ENCODE measurements at places on chromosomes 16 and 17.

GRCh38 chr17:12256380-12256995 lies 235.8 kb downstream of the MAP2K4 start:
- no peak for DNase-seq

DNA sequence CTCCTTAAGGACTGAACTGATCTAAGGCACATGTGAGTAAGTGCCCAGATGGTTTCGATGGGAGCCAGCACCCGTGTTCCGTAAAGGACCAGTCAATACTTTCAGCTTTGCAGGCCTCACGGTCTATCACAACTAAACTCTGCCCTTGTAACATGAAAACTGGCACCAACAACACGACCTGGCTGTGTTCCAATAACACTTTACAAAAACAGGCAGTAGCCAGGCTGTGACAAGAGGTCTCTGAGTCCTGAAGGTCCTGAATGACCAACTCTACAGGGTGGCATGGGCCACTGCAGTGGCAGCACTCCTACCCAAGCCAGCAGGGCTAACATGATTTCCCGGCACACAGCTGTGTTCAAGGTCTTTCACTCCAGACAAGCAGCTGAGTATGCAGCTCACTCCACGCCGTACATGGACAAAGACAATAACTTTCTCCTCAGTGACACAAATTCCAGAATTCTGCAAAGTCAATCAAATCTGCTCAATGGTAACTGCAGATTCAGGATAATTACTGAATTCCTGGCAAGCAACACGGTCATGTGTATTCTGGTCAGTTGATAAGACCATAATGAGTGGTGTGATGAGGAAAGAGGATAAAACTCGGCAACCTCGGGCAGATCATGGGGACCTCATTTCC lies 15.3 kb downstream of the NPLOC4 start:
- no peak for DNase-seq

DNA sequence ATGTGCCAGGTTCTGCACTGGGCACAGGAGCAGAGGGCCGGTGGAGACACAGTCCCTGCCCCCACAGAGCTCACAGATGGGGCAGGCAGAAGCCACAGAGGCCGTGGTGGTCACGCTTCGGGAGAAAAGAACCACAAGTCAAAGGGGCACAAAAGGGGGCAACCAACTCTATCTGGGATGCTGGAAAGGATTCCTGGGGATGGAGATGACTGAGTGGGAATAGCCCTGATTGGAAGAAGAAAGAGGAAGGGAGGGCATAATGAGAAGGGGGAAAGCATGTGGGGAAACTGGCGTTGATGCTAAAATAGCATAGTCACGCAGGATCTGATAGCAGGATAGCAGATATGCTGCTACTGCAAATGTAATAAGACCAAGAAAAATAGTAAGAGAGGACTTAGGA lies 69.7 kb downstream of the VAT1L start:
- DNase-seq = no peak

DNA sequence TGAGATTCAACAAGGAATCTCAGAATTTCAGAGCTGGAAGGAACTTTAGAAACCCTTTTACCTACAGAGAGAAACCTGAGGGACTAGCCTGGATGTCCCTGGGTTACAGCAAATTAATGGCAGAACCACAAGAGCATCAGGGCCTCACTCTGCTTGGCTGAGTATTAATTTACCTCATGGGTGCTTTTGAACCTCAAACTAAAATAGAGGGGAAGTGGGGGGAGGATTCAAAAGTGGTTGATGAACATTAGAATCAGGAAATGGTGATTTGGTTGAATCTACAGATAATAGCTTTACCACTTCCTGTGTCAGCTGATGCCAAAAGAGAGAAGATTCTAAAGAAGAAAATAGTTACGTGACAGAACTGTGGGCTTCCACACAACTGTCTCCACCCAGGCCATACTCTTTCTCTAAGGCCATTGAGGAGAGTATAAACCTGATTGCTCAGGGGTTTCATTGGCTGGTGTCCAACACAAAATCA lies 11.3 kb upstream of the SKAP1 start:
- no peak for DNase-seq

DNA sequence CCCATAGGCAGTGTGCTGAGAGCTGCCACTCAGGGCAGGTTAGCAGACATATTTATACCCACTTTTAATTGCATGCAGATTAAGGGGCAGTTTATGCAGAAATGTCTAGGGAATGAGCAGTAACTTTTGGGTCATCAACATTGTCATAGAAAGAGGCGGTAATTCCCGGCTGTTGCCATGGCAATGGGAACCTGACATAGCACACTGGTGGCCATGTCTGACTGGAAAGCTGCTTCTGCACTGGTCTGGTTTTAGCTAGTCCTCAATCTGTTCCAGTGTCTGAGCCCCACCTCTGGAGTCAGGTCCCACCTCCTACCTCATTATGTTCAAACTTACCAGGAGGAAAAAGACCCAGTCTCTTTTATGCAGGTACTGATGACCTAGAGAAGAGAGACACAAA lies 31.5 kb upstream of the TNRC6C start:
- no peak for DNase-seq

DNA sequence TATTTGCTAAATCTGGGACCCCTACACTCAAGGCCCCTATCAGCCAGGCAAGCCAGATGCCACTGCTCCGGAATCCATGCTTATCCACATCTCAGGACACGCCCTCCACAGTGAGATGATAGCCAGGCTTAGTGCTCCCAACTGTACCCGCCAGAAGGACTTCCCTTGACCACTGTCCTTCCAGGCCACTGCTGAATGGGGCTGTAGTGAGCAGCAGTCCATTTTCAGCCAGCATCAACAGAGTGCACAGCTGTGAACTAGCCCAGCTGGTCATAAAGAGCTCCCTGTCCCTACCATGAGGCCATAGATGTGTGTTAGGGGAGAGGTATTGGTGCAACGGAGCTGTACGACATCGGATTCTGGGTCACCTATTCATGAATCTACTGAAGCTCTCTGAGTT lies 13.0 kb upstream of the MED9 start:
- no peak for DNase-seq

DNA sequence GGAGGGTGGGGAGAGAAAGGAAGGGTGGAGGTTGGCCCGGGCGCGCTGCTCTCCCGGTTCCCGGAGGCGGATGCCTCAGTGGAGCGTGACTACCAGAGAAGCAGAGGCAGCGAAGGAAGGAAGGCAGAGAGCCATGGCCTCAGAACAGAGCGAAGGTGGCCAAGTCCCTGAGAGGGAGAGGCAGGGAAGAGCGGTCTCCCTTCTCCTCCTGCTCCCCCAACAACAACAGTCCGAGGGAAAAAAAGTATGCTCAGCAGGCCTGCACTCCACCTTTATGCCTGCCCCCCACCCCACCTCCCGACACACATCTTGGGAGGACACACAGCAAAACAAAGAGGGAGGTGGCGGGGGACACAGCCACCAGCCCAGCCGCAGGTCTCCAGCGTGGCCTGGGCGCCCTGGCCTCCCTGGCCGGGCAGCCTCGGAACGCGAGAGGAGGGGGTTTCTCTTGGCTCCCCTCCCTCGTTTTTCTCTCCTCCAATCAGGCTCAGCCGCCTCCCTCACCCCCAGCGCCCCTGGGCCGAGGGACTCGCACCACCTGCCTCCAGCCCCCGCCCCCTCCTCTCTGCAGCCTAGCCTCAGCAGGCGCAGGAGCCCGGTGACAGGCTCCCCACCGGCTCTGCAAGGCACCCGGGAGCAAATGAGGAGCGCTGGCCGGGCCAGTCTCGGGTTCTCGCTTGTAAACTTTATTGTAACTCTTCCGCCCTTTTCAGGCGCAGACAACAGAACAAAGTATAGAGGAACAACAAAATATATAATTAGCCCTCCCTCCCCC lies 1.1 kb upstream of the HOXB7 start:
- no peak for DNase-seq

GRCh38 chr17:48014595-48015111 lies 22.9 kb downstream of the COPZ2 start:
- no peak for DNase-seq

Data from activated naive CD4-positive, alpha-beta T cell treated with anti-CD3 and anti-CD28 coated beads, Interleukin-2, amount 50 U/mL, for 16 hours (primary cell).